Ecto neural progenitor cell (in vitro differentiated cells): ENCODE measurements at places on chromosomes 4 and X.
A peak's percentile ranks its signal among the peaks of the same experiment; 100 is the strongest.

DNA sequence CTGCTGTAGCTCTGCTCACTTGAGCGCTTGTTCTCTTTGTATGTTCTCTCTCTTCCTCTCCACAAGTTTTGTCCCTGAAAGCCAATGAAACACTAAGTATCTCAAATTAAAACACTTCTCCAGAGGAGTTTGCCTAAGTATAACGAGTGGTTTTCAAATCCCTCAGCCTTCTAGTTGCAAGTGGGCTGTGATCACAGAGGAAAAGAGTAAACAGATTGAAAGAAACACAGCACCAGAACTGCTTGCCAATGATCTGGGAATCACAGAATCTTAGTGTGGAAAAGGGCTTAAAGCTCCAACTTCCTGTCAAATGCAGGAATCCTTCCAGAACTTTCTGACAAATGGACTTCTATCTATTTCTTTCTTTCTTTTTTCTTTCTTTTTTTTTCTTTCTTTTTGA, 4.8 kb upstream of the PRSS12 start:
- no peak for DNase-seq

DNA sequence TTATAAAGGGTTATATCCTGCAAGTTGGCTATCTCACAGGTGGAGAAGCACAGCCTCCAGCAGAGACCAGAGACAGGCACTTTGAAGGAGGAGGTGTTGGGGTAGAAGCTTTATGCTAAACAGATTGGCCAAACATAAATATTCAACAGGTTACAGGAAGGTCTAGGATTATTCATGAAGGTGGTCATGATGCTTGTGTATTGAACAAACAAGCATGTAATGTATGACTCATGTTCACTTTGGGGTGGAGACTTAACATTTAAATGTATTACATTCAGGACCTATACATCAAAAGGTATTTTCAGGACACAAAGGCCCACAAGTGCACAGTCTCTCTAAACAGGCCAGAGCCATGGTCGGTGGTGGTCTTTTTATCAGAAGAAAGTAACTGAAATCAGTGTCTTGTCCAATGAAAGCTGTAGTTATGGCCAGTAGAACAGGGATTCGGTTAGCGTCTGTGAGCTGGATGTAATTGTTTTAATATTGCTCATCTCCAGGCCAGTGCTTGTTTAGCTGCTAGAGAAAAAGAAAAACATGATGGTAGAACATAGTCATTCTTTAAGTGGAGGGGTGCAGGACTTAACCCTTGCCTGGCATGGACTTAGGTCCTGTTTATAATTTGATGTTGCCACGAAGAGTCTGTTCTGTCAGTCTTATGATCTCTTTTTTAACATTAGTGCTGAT, 555.2 kb upstream of the PCDH10 start:
- DNase-seq = no peak

DNA sequence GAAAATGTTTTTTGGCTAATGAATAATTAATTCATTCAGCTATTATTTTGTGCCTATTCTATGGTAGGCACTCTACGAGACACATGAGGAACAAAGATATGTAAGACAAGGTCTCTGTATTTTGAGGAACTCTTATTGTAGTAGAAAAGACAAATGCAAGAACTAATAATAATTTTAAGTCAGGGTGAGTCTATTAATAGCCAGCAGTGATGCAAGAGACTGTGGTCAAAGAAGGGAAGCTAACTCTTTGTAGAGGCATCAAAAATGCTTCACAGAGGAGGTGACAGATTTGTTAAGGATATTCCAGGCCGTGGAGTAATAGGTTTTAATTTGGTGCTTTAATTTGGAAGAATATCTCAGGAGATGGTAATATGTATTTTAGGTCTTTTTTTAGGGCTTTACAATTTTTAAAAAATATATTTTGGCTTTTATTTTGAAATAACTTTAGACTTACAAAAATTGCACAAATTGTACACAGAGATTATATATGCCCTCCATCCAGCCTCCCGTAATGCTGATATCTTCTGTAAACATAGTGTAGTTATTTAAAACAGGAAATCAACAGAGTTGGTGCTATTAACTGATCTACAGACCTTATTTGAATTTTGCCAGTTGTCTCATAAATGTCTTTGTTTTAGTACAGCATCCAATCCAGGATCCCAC, 48.1 kb downstream of the DCLK2 start:
- DNase-seq = no peak

- DNase-seq = peak; percentile 60
Observed at GRCh38 chrX:149512225-149512885, 7.2 kb upstream of the IDS start.

GRCh38 chrX:40976981-40977380, 108.3 kb upstream of the USP9X start:
- no peak for DNase-seq
